NAMALWA (cell line): ENCODE measurements at places on chromosomes 7 and 10.
A peak's percentile ranks its signal among the peaks of the same experiment; 100 is the strongest.

DNA sequence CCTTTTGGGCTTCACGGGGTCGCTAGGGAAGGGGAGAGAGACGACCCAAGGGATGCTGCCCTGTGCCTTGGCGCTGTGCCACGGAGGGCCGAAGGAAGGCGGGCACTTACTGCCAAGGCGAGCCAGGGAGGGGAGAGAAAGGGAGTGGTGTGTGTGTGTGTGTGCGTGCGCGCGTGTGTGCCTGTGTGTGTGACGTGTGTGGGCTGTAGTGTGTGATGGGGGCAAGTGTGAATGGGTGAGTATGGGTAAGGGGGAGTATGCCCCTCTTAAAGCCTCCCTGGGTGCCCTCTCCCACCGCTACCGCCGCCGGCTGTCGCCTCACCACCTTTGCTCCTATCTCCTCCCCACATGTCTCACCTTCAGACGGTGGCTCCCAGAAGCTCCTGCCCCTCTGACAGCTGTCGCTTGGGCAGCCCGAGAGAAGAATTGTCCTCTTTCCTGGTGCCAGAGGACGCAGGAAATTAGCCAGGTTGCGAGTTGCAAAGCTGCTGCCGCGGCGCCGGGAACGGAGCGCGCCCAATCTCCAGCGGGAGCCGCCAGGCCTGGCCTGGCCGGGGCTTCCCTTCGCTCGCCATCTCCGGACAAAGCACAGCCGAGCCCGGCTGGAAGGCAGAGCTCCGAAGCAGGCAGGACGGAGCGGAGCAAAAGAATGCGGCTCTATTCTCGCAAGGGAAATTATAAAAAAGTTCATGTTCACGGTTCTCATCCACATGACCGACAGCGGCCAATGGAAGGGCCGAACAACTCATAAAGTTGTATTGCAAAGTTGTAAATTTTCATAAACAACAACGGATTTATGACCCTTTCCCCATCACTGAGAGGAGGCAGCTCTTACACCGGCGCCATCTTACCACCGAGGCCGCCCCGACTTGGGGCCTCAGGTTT, at the start of gene HOXA3:
TSS of gene HOXA3 (minus strand) at position 653 of the 885 bp plus-strand sequence. CDS start 41,943 bp downstream, outside the sequence.
- DNase-seq = no peak

- DNase-seq = no peak
Measured at GRCh38 chr10:97129666-97130065, 56.1 kb downstream of the SLIT1 start.

- DNase-seq = no peak
Measured at GRCh38 chr10:46308113-46308415, 21.3 kb downstream of the ANTXRL start.

- DNase-seq = no peak
Measured at GRCh38 chr10:12758271-12758670, 243.2 kb downstream of the CCDC3 start.

- DNase-seq = no peak
Measured at GRCh38 chr7:105653441-105654005, 72.2 kb upstream of the EFCAB10 start.

- peak; percentile 23 for DNase-seq
Measured at GRCh38 chr10:2839081-2839725, 228.1 kb upstream of the PFKP start.

DNA sequence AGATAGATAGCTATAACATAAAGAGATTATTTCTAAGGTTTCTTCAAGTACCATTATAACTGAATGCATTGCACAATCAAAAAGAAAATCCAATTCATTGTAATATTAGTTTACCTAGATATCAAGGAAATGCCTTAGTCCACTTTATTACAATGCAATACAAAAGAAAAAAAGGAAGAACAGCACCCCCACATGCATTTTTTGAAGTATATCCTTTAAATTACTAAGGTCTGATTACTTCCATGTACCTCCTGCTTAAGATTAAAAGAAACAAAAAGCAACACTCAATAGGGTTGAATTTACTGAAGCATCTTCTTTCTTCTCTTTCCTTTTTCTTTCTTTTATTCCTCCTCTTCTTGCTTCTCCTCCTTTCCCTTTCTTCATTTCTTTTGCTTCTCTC, 973.8 kb upstream of the LRRTM3 start:
- peak; percentile 6 for DNase-seq

GRCh38 chr10:111522551-111522950, 445.7 kb downstream of the ADRA2A start:
- no peak for DNase-seq

- no peak for DNase-seq
Measured at GRCh38 chr10:61812052-61812721, 89.3 kb upstream of the ARID5B start.

GRCh38 chr7:88922944-88923343, 127.4 kb upstream of the TEX47 start:
- no peak for DNase-seq

DNA sequence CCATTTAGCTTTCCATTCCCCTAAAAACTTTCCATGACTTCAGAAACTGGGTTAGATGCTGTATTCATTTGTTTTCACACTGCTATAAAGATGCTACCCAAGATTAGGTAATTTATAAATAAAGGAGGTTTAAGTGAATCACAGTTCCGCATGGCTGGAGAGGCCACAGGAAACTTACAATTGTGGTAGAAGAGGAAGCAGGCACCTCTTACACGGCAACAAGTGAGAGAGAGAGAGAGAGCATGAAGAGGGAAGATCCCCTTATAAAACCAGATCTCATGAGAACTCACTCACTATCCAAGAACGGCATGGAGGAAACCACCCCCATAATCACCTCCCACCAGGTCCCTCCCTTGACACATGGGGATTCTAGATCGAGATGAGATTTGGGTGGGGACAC, 336.8 kb downstream of the TFEC start:
- no peak for DNase-seq

DNA sequence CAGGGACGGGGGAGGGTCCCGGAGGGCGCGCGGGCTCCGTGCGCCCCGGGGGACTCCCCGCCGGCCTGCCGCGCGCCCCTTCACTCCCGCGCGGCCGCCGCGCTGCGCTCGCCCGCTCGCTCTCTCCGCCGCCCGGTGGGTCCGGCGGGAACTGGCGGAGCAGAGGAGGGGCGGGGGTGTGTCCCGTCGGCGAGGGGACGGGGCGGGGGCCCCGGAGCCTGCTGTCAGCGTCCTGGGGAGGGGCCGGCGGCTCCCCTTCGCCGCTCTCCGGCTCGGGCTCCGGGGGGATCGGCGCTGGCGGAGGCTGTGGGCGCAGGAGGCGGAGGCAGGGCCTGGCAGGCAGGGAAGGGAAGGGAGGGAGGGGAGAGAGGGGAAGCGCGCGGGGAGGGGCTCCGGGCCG, at the start of gene SH3PXD2A:
TSS of gene SH3PXD2A (minus strand) at position 153 of the 400 bp plus-strand sequence. CDS start 310 bp downstream, outside the sequence.
- no peak for DNase-seq

DNA sequence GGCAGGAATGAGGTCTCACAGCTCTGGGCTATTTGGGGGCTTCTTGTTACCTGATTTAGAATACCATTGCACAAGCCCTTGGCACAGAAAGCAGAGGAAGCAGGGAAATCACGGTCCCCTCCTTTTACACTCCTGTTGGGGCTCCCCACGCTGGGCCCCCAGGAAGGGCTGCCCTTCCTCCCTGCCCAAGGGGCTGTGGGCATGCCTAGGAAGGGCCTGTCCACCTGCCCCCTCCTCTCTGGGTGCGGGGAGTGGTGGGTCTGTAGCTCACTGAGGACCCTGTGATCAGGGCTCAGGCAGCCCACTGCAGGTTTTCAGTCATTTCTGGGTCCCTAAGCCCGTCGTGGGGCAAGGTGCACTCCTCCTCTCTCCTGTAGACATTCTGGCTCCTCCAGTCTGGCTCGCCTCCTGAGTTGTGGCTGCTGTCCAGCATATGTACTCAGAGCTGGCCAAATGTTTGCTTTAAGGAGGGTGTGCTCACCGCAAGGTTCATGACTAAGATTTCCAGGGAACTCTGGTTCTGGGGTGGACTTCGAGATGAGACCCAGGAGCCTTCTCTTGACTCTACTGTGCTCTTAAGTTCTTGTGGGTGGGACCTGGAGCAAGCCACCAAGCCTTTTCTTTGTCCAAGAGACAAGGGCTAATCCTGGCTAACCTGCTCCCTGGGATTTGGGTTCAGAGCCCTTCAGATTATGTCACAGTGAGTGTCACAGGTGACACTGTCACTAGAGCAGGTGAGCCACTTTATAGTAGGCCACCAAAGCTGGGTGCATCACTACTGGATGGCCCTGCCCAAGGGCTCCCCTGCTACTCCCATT, 56.0 kb downstream of the TACR2 start:
- no peak for DNase-seq

DNA sequence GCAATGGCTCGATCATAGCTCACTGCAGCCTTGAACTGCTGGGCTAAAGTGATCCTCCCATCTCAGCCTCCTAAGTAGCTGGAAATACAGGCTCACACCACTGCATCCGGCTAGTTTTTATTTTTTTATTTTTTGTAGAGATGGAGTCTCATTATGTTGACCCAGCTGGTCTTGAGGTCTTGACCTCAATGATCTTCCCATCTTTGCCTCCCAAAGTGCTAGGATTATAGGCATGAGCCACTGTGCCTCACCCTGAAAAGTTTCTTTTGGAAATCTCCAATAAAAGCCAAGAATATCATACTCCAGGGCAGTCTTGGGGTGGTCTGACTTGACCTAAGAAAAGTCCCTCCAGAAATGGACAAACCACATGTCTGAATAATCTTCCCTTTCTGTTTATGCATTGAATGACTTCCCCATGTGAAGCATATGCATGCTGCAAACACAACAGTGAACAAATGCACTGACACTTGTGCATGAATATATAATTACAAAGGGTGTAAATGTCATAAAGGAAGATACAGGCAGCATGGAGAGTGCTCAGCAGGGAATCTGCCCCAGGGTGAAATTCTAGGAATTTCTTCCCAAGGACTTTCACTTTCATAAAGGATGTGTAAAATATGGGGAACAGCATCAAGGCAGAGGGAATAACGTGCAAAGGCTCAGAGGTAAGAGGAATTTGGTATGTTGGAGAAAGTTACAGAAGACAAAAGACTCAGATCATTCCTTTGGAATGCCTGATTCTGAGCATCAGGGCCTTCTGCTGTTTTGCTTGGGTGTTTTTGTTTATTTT, 142.4 kb upstream of the LYZL1 start:
- no peak for DNase-seq

DNA sequence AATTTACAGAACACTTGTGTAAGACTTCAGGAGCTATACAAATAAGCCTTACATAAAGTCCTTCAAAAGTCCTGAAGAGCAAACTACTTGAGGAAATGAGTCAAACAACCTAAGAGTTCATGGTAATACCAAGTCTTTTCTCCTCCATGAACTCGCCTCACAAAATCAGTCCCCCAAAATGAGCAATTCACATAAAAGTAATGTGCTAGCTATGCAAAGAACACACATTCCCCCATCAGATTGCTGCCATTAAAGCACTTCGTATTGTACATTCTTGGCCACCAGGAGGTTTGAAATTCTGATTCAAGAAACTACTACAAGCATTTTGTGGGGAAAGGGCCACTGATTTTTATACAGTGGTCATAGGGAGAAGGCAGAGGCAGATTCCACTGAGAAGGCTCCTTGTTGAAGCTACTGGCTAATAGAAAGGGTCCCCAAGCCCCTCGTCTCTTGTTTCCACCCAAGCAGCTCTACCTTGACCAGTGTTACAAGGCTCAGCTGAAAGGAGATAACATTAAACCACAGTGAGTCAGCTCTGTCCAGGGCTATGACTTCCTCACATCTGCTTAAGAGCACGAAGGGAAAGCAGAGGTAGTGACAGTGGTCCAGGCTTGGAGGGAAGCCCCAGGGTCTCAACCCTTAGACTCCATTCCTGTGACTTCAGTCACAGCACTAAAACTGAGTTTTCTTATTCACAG, 115.2 kb upstream of the CDK1 start:
- no peak for DNase-seq

GRCh38 chr7:75055155-75055554, 18.4 kb downstream of the RCC1L start:
- no peak for DNase-seq

GRCh38 chr7:155206318-155207020, 91.2 kb upstream of the INSIG1 start:
- DNase-seq = peak; percentile 91

DNA sequence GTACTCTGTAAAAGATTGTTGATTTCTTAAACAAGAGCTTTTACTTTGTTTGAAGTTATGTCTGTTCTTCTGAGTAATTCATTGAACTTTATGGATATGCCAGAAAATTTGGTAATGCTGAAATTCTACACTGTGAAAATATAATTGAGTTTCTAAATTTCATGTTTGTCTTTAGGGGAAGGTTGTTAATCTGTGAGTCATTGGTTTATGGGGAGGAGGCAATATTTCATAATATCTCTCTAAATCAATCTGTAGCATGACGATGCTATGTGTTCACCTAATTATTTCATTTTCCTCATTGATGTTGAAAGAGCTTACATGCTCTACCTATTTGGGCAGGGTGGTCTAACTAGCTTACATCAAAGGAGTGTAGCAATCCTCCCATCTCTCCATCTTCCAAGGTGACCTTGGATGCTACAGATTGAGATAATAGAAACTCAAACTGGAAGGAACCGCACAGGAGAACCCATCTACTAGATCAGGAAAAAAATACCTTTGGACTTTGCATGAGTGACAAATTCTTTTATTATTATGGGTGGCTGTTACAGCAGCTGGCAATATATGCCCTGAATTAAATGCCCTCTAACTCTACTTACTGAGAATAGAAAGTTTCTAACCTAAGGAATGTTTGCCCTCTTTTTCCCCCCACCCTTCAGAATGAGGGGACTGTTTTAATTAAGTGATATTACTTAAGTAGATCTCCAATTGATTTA, 8.4 kb upstream of the SNX13 start:
- DNase-seq = no peak

- no peak for DNase-seq
Measured at GRCh38 chr10:52438119-52438518, 124.0 kb downstream of the DKK1 start.

GRCh38 chr7:131223151-131223550, 104.5 kb upstream of the MKLN1 start:
- no peak for DNase-seq

DNA sequence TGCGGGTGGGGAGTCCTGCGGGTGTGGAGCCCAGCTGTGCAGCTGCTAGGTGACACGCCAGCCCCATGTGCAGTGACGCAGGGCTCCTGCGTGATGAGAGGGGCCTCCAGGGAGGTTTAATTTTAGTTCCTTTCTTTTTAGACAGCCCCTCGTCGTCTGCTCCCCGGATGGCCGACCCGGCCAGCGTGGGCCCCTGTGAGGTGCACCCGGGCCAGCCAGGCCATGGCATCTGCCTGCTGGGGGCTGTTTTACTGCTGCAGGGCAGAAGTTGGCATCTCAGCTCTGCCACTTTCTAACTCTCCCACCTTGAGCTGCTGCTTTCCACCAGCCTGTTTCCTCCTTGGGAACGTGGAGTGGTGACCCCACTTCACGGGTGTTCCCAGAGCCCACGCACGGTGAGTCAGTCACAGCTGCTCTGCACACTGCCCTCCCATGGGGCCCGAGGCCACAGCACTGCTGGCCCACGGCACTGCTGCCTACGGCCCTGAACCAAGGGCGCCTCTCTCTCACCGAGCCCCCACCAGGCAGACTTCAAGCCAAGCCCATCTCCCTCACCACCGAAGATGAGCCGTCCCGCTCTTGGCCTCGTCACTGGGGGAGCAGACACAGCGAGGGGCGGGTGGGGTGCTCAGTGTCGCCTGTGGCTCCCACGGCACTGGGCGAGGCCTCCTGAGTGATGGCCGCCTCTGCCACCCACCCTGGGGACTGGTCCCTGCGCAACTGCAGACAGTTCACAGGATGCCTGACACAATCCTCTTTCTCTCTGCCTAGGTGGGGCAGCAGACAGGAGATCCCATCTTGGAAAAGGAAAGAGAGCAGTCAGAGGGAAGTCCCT, 21.3 kb downstream of the CYP2W1 start:
- peak; percentile 89 for DNase-seq
